ENCODE measurements at places on chromosomes 3 and 15.

GRCh38 chr15:98281130-98281529 lies 320.6 kb downstream of the ARRDC4 start:
- no peak overlapping the region for H3K4me3 ChIP-seq
- no peak for DNase-seq
- no peaks in the 10 kb centered on the region for H3K4me1 ChIP-seq
- H3K36me3 ChIP-seq: no peaks in the 10 kb centered on the region

GRCh38 chr15:64284042-64284441 lies 71.9 kb downstream of the CSNK1G1 start:
- H3K4me3 ChIP-seq: no peak overlapping the region
- no peaks in the 10 kb centered on the region for H3K4me1 ChIP-seq
- no peak overlapping the region for H3K27ac ChIP-seq
- H3K36me3 ChIP-seq: peaks cover 2% of the 10 kb centered on the region

DNA sequence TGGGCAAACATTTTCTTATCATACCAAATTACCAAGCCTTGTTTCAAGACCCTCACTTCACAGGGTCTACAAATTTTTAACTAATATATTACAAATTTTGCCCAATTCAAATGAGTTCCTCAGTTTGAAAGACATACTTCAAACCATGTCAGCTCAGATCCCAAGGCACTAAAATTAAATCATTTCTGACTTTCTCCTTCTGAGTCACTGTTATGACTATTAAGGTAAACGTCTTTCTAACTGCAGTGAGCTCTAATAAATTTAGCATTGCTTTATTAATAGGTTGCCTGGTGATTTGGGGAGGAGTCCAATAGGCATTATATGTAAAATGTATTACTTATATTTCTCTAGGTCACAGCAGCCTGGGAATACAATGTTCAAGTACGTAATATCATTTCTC lies 158.2 kb upstream of the ARHGEF26 start:
- H3K27ac ChIP-seq: no peak overlapping the region
- H3K4me3 ChIP-seq: no peak overlapping the region
- H3K36me3 ChIP-seq: no peaks in the 10 kb centered on the region
- no peaks in the 10 kb centered on the region for H3K4me1 ChIP-seq
- H3K27me3 ChIP-seq: no peaks in the 10 kb centered on the region
- DNase-seq: no peak

DNA sequence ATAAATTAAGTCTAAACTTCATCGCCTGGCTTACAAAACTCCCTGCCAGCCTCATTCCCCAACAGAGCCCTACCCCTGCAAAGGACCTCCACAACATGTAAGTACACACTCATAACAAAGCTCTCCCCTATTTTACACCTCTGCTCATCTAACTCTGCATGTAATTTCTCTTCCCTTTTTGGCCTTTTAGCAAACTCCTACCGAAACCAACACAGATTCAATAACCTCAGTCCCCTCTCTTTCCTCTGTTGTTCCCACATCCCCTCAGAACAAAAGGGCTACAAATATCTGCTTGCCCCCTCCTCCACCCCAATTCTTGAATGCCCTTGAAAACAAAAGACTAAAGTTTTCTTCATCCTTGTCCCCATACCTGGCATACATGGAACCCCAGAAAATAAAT lies 662 bp downstream of the UBL7 start:
- peaks cover 25% of the 10 kb centered on the region for H3K36me3 ChIP-seq
- peaks cover 58% of the 10 kb centered on the region for H3K4me1 ChIP-seq
- H3K27ac ChIP-seq: peak overlapping the region; percentile 94
- no peak for DNase-seq
- peak overlapping the region; percentile 97 for H3K4me3 ChIP-seq

DNA sequence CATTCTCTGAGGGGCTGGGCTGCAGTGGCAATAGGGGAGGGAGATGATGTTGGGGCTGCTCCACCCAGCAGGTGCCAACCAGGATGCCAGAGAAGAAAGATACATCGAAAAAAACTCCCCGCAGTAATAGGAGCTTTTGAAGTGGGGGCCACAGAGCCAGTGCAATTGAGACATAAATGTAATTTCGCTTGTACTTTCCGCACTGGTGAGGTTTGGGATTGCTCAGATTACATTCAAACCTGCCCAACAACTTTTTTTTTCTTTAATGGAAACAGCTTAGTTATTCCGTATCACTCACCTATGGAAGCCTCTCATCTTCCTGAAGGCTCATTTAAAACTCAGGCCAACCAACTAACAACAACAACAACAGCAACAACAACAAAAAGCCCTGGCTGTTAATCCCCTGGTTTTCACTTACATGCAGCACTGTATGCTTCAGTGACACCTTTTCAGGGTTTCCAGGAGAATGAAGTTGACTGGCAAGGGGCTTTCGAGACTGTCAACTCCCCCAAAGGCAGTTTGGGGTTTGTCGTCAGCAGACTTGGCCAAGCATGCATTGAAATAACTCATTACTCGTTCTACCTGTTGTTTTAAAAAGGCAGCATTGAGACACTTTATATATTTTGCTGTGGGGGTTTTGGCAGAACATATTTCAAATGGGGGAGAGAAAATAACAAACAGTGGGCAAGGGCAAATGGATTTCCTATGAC lies 163.8 kb downstream of the EBLN2 start:
- H3K4me1 ChIP-seq: no peaks in the 10 kb centered on the region
- no peak overlapping the region for H3K27ac ChIP-seq
- no peak for DNase-seq
- no peaks in the 10 kb centered on the region for H3K36me3 ChIP-seq
- no peaks in the 10 kb centered on the region for H3K27me3 ChIP-seq

DNA sequence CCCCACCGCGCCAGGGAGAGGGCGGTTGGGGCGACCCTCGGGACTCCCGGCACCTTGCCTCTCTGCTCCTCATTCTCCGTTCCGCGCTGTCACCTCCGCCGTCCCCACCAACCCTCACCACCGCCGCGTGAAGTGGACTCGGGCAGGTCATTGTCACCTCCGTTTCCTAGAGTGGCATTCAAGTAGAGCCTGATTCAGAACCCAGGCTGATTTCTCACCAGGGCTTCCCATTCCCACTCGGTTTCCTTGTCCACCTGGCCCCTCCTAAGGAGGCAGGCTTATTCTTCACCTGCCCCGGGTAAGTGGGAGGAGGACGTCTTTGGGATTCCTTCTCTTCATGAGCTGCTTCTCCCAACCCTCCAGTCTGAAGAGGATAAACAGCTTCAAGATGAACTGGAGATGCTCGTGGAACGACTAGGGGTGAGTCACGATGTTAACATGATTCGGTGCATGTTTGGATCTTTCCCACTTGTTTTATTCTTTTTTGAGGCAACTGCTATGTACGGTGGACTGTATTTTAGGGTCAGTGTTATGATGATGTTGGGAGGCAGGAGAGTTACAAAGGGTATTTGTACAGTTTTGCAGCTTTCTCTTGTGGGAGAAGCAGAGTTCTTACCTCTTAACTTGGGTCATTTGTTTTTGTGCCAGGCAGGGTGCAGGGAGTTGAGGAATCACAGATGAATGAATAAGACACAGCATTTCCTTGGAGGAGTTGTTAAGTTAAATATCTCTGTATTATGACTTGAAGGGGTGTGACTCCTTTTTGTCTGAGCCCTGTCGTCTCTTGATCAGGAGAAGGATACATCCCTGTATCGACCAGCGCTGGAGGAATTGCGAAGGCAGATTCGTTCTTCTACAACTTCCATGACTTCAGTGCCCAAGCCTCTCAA lies 692 bp downstream of the PSMD2 start:
- no peak for DNase-seq
- peak overlapping the region; percentile 92 for H3K4me3 ChIP-seq
- H3K36me3 ChIP-seq: peaks cover 40% of the 10 kb centered on the region
- peak overlapping the region; percentile 54 for H3K27ac ChIP-seq
- peaks cover 4% of the 10 kb centered on the region for H3K27me3 ChIP-seq

- peaks cover 9% of the 10 kb centered on the region for H3K36me3 ChIP-seq
- no peaks in the 10 kb centered on the region for H3K27me3 ChIP-seq
- DNase-seq: peak; percentile 63
- H3K4me3 ChIP-seq: no peak overlapping the region
- peaks cover 10% of the 10 kb centered on the region for H3K4me1 ChIP-seq
Observed at GRCh38 chr15:64067564-64068030, 21.3 kb upstream of the DAPK2 start.

DNA sequence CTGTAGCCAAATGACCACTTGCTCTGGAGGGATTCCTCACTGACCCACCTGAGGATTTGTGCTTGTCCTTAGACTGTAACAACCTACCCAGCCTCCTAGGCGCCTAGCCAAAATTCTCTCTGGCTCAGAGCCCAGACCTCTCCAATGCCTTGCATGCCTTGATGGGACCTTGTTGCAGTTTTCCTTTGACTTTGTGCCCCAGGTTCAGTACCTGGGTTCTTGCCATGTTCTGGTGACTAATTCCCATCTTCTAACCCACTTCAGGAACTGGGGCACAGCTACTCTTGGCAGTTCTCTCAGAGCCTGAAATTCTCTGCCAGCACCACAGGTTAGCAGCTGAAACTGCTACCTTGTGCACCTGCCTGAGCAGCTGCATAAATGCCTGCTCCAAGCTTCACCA lies 27.0 kb upstream of the UBE3A start:
- no peak overlapping the region for H3K27ac ChIP-seq
- no peaks in the 10 kb centered on the region for H3K27me3 ChIP-seq
- no peak for DNase-seq
- H3K4me3 ChIP-seq: no peak overlapping the region

GRCh38 chr3:38018296-38019266 lies 10.9 kb downstream of the PLCD1 start:
- H3K27me3 ChIP-seq: no peaks in the 10 kb centered on the region
- H3K27ac ChIP-seq: no peak overlapping the region
- peaks cover 24% of the 10 kb centered on the region for H3K36me3 ChIP-seq
- H3K4me3 ChIP-seq: no peak overlapping the region
- H3K4me1 ChIP-seq: peaks cover 23% of the 10 kb centered on the region
- DNase-seq: no peak

GRCh38 chr3:108940568-108941263 lies 13.0 kb downstream of the GUCA1C start:
- H3K4me1 ChIP-seq: no peaks in the 10 kb centered on the region
- H3K4me3 ChIP-seq: no peak overlapping the region
- H3K36me3 ChIP-seq: no peaks in the 10 kb centered on the region
- DNase-seq: no peak

- H3K4me3 ChIP-seq: no peak overlapping the region
- H3K4me1 ChIP-seq: no peaks in the 10 kb centered on the region
Observed at GRCh38 chr3:161244538-161244937, 23.4 kb downstream of the NMD3 start.

DNA sequence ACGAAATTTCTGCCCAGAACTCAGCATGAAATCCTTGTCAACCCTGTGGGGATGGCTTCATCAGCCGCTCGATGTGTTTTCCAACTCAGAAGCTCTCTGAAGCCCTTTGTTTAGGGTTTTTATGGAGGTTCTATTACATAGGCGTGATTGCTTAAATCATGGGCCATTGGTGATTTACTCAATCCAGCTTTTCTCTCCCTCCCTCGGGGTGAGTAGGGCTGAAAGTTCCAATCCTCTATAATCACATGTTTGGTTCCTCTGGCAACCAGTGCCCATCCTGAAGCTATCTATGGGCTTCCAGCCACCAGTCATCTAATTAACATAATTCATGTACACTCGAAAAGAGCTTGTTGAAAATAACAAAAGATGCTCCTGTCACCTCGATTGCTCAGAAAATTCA lies 51.6 kb downstream of the GATM start:
- H3K4me3 ChIP-seq: no peak overlapping the region
- no peaks in the 10 kb centered on the region for H3K36me3 ChIP-seq
- peaks cover 6% of the 10 kb centered on the region for H3K27me3 ChIP-seq

GRCh38 chr3:48137425-48137999 lies 50.7 kb downstream of the CDC25A start:
- no peak overlapping the region for H3K27ac ChIP-seq
- H3K27me3 ChIP-seq: no peaks in the 10 kb centered on the region
- no peaks in the 10 kb centered on the region for H3K36me3 ChIP-seq
- DNase-seq: no peak

GRCh38 chr3:128273841-128274573 lies 120.7 kb downstream of the EEFSEC start:
- DNase-seq: no peak
- no peaks in the 10 kb centered on the region for H3K36me3 ChIP-seq
- H3K4me1 ChIP-seq: no peaks in the 10 kb centered on the region
- no peak overlapping the region for H3K27ac ChIP-seq
- H3K27me3 ChIP-seq: no peaks in the 10 kb centered on the region

- no peak overlapping the region for H3K4me3 ChIP-seq
- no peak overlapping the region for H3K27ac ChIP-seq
- H3K36me3 ChIP-seq: no peaks in the 10 kb centered on the region
- H3K4me1 ChIP-seq: peaks cover 19% of the 10 kb centered on the region
- peaks cover 1% of the 10 kb centered on the region for H3K27me3 ChIP-seq
- no peak for DNase-seq
Observed at GRCh38 chr3:30945291-30945690, 50.8 kb upstream of the GADL1 start.

DNA sequence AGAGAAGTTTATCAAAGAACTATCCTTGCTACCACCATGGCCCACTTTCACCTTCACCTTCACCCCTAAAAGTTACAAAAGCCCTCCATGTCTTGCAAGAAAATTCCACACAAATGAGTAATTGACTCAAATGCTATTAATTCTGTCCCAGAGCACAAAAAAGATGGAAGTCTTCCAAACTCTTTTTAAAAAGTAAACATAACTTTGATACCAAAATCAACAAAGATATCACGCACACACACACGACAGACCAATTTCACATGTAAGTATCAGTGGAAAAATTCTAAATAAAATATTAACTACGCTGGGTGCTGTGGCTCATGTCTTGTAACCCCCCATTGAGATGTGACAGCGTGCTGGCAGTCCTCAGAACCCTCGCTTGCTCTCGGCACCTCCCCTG lies 1.1 kb upstream of the MCCC1 start:
- H3K36me3 ChIP-seq: peaks cover 10% of the 10 kb centered on the region
- no peak for DNase-seq
- peaks cover 36% of the 10 kb centered on the region for H3K4me1 ChIP-seq

- H3K36me3 ChIP-seq: no peaks in the 10 kb centered on the region
- DNase-seq: no peak
- H3K4me3 ChIP-seq: no peak overlapping the region
- H3K4me1 ChIP-seq: no peaks in the 10 kb centered on the region
- peaks cover 16% of the 10 kb centered on the region for H3K27me3 ChIP-seq
Observed at GRCh38 chr15:92681141-92681631, 25.6 kb upstream of the FAM174B start.

GRCh38 chr3:114929971-114930732 lies 216.9 kb downstream of the ZBTB20 start:
- no peaks in the 10 kb centered on the region for H3K36me3 ChIP-seq
- H3K27me3 ChIP-seq: no peaks in the 10 kb centered on the region
- H3K4me1 ChIP-seq: no peaks in the 10 kb centered on the region
- no peak overlapping the region for H3K27ac ChIP-seq
- DNase-seq: no peak
- H3K4me3 ChIP-seq: no peak overlapping the region

- no peaks in the 10 kb centered on the region for H3K36me3 ChIP-seq
- H3K4me3 ChIP-seq: no peak overlapping the region
- H3K27me3 ChIP-seq: no peaks in the 10 kb centered on the region
- no peak for DNase-seq
- no peak overlapping the region for H3K27ac ChIP-seq
Observed at GRCh38 chr15:72057548-72058091, 60.3 kb downstream of the MYO9A start.

GRCh38 chr3:143594206-143594605 lies 254.1 kb downstream of the SLC9A9 start:
- no peaks in the 10 kb centered on the region for H3K36me3 ChIP-seq
- no peaks in the 10 kb centered on the region for H3K4me1 ChIP-seq
- no peak overlapping the region for H3K4me3 ChIP-seq
- no peak overlapping the region for H3K27ac ChIP-seq

GRCh38 chr15:81014446-81015093 lies 13.8 kb downstream of the TLNRD1 start:
- H3K27ac ChIP-seq: no peak overlapping the region
- no peaks in the 10 kb centered on the region for H3K27me3 ChIP-seq
- peaks cover 14% of the 10 kb centered on the region for H3K4me1 ChIP-seq
- peaks cover 17% of the 10 kb centered on the region for H3K36me3 ChIP-seq
- H3K4me3 ChIP-seq: no peak overlapping the region

- H3K36me3 ChIP-seq: peaks cover 9% of the 10 kb centered on the region
- H3K27ac ChIP-seq: peak overlapping the region; percentile 5
Observed at GRCh38 chr3:195125646-195126045, 145.3 kb downstream of the XXYLT1 start.

Measured in activated T-helper 1 cell treated with anti-CD3 and anti-CD28 coated beads, Interleukin-12 subunit alpha, Interleukin-12 subunit beta, Interleukin-2, Interleukin-4 antibody, amounts not matched to agents 30 ng/mL and 10 ng/mL and 1 ng/mL, durations not matched to agents 14 hours and 24 hours and 36 hours (primary cell).